ENCODE measurements at places on chromosomes 2 and 18.

GRCh38 chr2:182946958-182947369 lies 80.5 kb upstream of the FRZB start:
- no peak for DNase-seq

GRCh38 chr2:183543222-183543621 lies 419.0 kb downstream of the NUP35 start:
- DNase-seq, result no peak

GRCh38 chr2:241489088-241489487 lies 19.3 kb downstream of the STK25 start:
- no peak for DNase-seq

- DNase-seq, result no peak
Observed at GRCh38 chr18:74215863-74216262, 67.5 kb downstream of the TIMM21 start.

DNA sequence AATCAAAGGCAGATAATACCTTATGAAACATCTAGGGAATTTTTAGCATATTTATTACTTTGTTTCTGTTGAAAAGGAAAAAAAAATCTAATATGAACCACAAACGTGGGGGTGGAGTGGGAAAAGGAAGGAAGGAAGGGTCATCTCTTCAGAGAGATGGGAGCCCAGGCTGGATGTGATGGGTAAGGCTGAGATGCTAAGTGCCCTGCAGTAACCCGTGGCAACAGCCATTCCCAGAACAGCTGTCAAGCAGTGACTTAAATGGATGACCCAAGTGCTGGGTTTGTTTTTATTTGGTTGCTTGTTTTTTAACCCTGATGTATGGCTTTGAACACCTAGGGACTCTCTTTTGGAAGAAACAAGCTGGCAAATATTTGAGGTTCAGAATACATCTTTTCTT lies 50.7 kb upstream of the KLF7 start:
- DNase-seq, result no peak

DNA sequence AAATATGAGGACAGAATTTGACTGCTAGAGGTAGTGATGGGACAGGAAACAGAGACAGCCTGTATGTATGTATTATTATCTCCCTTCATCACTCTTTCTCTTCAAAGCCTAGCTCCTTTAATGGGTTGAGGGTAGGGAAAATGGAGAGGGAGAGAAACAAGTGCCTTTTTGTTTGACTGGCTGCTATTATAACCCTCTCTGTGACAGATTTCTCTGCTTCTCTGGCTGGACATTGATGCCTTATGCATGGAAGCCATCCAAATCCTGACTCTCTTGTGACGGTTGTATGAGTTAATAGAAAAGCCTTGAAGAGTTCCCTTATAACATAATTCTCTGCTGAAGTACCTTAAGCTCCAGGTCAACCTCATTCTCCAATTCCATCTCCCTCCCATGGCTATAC lies 118.5 kb upstream of the COL5A2 start:
- DNase-seq, result no peak

Measured in stimulated activated CD4-positive, alpha-beta T cell treated with anti-CD3 and anti-CD28 coated beads, Interleukin-2, amount 100 ng/mL, for 4 hours (primary cell).